ENCODE measurements at places on chromosomes 6 and 20.

GRCh38 chr6:106895703-106896040 is 78.9 kb downstream of the CD24 start:
- no peak for DNase-seq

DNA sequence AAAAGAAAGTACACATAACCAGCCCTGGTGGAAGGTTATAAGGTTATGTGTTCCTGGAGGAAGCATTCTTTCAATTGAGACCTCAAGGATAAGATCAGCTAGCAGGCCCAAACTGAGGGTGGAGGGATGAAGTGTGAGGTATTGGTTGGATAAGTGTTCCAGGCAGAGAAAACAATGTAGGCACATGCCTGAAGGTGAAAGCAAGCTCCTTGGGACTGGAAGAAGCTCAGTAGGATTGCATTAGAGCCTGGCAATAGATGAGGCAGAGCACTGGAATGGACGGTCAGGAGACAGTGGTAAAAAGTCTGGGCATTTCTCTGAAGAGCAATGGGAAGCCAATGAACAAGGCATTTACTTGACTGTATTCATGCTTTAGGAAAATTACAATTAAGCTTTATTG is 89.9 kb upstream of the SHLD1 start:
- no peak for DNase-seq

DNA sequence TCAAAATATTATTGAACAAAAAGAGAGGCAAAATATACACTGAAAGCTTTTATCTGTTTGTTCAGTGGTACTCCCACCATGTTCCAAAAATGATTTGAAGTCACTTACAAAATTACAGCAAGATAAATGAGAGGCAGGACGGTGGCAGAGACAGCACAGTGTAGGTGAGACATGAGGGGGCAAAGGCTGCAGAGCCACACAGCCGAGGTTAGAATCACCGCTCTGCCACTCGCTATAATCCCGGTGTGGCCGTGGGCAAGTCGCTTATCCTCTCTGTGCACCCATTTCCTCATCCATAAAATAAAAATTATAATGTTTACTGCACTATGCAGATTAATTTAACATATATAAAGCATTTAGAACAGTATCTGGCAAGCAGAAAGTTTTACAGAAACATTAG is 140.1 kb upstream of the BEND6 start:
- DNase-seq: no peak

DNA sequence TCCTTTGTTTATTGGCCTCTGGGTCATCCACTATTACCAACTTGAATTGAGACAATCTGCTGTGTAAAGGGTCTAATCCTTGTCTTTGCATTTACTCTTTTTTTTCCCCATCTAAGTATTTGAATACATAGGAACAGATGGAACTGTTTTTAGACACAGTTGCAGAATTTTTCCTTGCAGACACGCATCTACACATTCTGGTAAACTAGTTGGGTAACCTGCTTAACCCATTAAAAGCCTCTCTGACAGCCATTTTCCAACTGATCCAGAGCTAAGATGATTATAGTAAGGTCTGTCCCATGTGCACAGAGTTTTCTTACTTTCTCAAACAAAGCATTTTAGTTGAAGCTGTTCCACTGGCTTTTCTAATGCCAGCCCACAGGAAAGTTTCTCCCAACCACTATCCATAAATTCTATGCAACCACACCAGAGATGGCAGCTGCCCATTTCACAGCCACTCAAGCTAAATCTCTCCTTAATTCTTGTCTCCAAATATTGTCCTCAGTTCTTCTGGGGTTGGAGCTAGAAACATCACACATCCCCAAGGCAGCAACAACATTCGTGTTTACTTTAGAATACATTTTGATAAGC is 492.1 kb downstream of the MAFB start:
- DNase-seq: no peak

Measured in AML-193 (cell line).